Hair follicle dermal papilla cell (primary cell): ENCODE measurements at places on chromosomes 1 and 21. TPM values are rescaled to one million over a fixed set of nuclear protein-coding genes. Genes with fewer than 3 reads are reported as not detected.

The ICOSLG gene
- under 0.01 TPM in 1 of 2 replicates, not detected in the other for total RNA-seq

The BMP8B gene
- not detected in 2 replicates for total RNA-seq

The ATP1A4 gene
- total RNA-seq: not detected in 2 replicates

The OR2T2 gene
- not detected in 2 replicates for total RNA-seq

The GPR153 gene
- 15.1 and 18.3 TPM in 2 replicates for total RNA-seq

The DNAH14 gene
- total RNA-seq: 17.6 and 21.3 TPM in 2 replicates

The MFSD2A gene
- total RNA-seq: 5.2 and 10.5 TPM in 2 replicates

The CHODL gene
- 0.12 and 0.16 TPM in 2 replicates for total RNA-seq

The WNT4 gene
- total RNA-seq: 0.36 and 1.8 TPM in 2 replicates

The KLF18 gene
- total RNA-seq: not detected in 2 replicates

The TCHH gene
- total RNA-seq: under 0.01 TPM in 1 of 2 replicates, not detected in the other

The BCAR3 gene
- 68.8 and 77.7 TPM in 2 replicates for total RNA-seq

The UTS2 gene
- not detected in 2 replicates for total RNA-seq

The CD1D gene
- not detected in 2 replicates for total RNA-seq

The ATP1B1 gene
- total RNA-seq: 6.3 and 11.2 TPM in 2 replicates

The CFHR2 gene
- not detected in 2 replicates for total RNA-seq
